Stimulated activated CD8-positive, alpha-beta memory T cell treated with anti-CD3 and anti-CD28 coated beads, Interleukin-12 subunit alpha, Interleukin-12 subunit beta, amount 100 ng/mL, for 1 hour (primary cell): ENCODE measurements at places on chromosomes 7 and 10.

DNA sequence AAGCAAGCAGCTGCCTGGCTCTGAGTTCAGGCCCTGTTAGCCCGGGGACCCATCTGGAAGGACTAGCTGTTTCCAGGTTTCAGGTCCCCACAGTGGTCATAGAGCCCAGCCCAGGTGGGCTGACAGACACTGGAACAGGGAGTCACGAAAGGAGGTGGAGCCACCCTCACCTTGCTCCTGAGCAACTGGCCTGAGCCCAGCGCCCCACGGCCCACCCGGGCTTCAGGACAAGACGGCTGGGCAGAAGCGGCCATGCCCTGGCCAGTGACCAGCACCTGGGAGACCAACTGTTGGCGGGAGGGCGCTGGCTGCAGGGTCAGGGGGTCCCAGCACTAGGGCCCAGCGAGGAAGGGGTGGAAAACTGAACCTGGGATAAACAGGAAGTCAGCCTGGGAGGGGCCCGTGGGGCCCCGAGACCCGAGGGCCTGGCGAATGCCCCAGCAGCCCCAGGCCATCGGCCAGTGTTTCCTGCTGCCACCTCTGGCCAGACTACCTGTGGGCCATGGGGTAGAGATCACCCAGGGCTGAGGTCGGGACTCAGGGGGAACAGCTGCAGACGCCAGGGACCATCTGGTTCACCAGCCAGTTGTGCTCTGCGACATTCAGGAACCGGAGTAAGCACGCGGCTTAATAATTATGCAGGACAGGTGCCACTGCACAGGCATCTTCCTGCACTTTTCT is 282.1 kb upstream of the PPP2R2D start:
- no peak for DNase-seq

DNA sequence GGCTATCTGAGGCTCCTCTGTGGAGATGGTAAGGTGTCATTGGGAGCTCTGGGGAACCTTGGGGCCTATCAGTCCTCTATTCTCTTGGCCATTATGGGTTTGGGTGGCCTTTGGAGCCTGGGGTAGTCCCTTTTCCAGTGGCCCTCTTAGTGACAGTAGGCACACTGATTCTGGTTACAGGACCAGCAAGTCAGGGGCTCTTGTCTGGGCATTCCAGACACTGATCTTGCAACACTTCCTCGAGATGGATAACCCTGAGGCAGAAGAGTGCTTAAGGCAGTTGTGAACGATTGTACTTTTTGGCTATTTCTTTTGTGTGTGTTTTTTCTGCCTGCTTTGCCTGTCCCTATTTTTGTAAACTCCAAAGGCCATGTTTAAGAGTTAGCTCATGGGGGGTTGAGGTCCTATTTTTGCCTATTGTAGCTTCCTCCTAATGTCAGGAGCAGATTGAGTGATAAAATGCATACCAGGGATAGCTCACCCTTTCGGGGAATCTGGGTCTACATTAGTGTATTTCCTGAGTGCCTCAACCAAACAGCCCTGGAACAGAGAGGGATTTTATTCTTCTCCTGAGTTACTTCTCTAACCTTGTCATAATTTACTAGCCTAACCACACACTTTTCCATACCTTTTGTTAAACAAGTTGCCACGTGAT is 61.2 kb downstream of the PRKAR2B start:
- DNase-seq: no peak

- no peak for DNase-seq
Measured at GRCh38 chr10:6781133-6781770, 201.2 kb upstream of the PRKCQ start.

DNA sequence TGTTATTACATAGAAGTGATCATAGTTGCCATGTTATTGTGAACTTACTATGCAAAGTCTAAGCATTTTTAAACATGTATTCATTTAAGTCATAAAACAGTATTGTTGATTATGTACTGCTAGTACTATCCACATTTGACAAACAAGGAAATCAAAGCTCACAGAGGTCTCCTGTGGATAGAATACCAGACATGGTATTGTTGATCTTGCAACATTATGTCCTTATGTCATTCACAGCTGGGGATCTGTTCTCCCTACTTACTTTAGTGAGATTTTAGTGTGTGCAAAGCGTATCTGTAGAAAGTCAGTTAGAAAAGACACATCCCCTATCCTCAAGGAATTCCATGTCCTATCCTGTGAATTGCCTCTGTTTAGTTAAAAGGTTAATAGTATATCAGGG is 106.1 kb downstream of the SND1 start:
- DNase-seq: no peak

- DNase-seq: no peak
Measured at GRCh38 chr10:89550509-89550908, 15.1 kb upstream of the SLC16A12 start.

- no peak for DNase-seq
Measured at GRCh38 chr10:64206409-64206808, 685.2 kb downstream of the REEP3 start.

DNA sequence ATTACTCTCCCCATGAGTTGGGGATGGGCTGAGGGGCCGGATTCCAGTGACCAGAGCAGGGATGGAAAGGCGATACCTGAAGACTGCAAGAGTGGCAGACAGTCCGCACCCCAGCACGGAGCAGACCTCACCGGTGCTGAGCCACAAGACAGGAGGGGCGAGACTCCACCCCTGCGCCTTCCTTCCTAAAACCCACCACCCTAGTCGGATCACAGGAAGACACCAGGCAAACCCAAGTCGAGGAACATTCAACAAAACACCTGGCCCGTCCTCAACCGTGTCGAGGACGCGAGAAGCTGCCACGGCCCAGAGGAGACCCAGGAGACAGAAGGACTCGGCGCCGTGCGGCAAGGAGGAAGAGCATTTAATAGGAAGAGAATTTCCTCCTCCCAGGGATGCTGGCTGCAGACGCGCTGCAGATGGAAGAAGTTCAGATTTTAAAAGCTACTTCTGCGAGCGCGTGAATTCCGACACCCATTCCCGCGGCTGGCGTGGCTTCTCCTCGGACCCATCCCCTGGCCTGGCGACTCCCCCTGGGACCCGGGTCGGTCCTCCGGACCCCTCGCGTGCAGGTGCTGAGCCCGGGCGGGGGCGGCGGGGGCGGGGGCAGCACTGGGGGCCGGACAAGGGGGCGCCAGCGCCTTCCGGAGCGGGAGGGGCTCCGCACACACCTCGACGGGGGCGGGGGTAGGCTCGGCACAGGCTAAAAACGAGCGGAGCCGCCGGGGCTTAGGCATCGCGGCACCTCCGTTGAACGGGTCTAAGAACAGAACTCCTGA is 563 bp upstream of the UTF1 start:
- no peak for DNase-seq

GRCh38 chr7:144036302-144036885 is 12.4 kb upstream of the OR2A5 start:
- DNase-seq: no peak

GRCh38 chr7:50182759-50183158 is 89.7 kb upstream of the ZPBP start:
- DNase-seq: no peak

DNA sequence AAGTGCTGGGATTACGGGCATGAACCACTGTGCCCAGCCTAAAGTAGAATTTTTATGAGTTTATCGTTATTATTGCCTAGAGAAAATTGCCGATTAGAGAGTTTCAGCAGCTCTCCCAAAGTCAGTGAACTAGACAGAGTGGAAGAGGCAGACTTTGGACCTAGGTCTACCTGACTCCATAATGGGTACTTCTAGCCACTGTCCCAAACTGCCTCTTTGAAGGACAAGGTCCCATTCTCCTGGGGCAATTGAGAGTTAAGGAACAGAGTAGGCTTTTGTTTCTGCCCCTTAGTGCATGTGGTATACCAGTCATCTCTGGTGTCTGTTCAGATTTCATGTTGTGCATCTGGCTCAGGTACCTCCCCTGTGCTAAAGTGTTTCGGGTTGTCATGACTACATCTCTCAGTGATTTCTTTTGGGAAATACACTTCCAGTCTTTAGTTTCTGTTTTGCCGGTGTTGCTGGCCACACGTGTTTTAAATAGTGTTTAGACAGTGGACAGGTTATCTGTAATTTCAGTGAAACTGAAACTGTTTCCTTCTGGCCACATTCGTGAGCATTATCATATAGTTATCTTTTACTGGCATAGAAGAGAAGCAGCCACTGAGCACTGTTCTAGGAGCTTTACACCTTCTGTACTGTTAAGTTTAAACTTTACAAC is 4.7 kb downstream of the TMEM236 start:
- no peak for DNase-seq

- no peak for DNase-seq
Measured at GRCh38 chr10:86904600-86904999, 52.8 kb downstream of the MMRN2 start.

GRCh38 chr10:113038183-113038582 is 88.1 kb downstream of the TCF7L2 start:
- no peak for DNase-seq

DNA sequence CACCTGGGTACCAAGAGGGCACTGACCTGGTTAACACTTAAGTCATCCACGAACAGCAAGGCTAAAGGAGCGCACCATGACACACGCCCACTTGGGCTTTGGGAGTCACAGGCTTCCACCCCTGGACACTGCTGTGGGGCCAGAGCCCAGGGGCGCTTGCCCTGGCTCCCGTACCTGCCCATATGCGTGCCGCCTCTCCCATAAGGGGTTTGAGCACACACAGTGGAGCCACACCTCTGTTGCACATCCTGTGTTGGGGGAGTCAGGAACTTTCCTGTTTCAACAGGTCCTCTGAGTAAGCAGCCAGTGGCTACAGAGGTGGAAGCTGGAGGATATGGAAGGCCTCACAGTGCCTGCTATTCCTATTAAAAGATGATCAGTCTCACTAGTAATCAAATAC is 152.0 kb downstream of the REEP3 start:
- no peak for DNase-seq

GRCh38 chr7:101248276-101248675 is 3.4 kb upstream of the FIS1 start:
- no peak for DNase-seq

GRCh38 chr7:36602934-36603887 is 121.1 kb downstream of the AOAH start:
- no peak for DNase-seq

GRCh38 chr7:128206747-128207500 is 34.2 kb upstream of the LEP start:
- no peak for DNase-seq

GRCh38 chr10:104904753-104905323 is 263.7 kb downstream of the SORCS3 start:
- DNase-seq: no peak
